Kidney epithelial cell (primary cell): ENCODE measurements at places on chromosomes 3 and 15. TPM values are rescaled to one million over a fixed set of nuclear protein-coding genes. Genes with fewer than 3 reads are reported as not detected.

IL17RD gene
- 25.7 and 28.7 TPM in 2 replicates for total RNA-seq

LINGO1 gene
- 1.2 and 4.8 TPM in 2 replicates for total RNA-seq

TRMT10C gene
- total RNA-seq: 39.4 and 43.7 TPM in 2 replicates

DUOX1 gene
- total RNA-seq: 4.1 and 6.6 TPM in 2 replicates

DAZL gene
- not detected in 2 replicates for total RNA-seq

FAM43A gene
- total RNA-seq: 1.7 and 2.7 TPM in 2 replicates

XCR1 gene
- total RNA-seq: not detected in 2 replicates

SPESP1 gene
- 7.9 and 8.4 TPM in 2 replicates for total RNA-seq

STRIT1 gene
- total RNA-seq: not detected in 2 replicates

DNA sequence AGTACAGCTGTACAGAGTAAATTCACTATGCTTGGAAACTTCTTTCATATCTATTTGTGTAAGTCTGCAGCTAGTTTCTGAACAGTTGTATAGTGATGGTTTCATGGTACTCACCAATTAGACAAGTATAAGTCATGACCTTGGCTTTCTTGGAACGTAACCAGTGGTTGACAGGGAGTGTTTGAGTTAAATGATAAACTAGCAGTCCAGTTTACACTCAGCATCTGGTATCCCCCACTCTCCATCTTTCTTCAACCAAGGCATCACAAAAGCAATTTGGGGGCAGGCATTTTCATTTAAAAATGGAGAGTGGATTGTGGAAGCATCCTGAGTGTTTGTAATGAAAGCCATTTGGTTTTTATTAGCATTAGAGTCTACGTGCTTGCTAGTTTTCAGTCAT, 26.0 kb downstream of the MME start:
- no peak for DNase-seq

GRCh38 chr3:88225326-88226008, 75.7 kb downstream of the C3orf38 start:
- DNase-seq: no peak

DNA sequence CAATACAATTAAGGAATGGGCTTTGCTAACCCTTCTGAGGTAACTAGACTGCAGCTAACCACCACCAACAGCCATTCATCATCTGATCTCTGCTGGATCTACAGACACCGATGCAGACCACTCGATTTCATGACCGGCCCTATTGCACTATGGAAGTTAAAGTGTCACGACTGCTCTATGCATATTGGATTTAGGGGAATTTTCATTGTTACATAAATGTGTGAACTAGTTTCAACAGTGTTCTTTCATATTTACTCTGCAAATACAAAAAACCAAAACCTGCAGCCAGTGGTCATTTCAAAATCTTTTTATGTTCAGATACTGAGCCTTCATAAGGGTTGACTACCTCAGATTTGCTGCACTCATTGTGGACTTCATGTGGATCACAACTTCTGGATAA, 14.5 kb downstream of the CDV3 start:
- DNase-seq: no peak

GRCh38 chr3:20405231-20405630, 219.2 kb upstream of the SGO1 start:
- DNase-seq: no peak

DNA sequence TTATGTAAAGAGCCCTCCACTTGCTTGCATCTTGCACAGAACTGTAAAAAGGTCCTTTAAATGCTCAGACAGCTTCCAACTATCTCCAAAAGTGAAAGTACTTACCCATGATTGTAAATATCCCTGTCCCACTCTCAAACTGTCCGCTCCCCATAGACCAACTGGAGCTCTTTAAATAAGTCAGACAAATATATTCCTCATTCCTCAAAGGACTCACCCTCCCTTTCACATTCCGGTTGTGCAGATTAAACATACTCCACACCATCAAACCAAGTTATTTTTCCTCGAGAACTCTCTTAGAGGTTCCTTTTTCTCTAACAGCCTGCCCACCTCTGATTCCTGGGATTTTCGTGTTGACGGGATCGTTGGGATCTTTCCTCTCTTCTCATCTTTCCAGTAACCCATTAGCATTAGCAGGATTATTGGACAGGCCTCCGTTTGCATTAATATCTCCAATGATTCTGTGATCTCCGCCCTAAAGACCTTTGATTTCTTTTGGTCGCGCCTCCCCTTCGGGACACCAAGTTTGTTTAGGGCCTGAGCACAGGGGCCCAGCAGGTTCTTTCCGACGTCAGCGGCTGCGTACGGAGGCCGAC, 763 bp downstream of the GOLGB1 start:
- no peak for DNase-seq

DNA sequence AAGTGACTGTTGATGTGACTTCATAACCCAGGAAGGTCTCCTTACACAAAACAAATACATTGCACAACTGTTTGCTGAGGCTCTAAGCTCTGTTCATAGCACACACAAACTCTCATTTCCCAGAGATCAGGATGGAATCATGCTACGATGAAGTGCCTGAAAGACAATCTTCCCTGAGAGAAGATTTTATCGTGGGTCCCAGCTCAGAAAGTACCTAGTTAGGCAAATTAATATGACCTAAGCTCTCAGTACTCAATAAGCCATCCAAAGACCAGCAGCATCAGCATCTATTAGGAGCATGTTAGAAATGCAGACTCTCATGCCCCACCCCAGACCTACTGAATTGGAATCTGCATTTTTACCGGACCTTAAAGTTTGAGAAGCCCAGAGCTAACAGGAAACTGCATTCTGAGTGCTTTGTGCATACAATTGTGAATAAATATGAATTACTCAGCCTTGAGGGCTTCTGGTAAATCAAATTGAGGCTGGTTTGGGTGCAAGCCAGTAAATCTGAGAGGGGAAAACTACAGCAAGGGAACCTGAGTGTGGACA, 161.5 kb upstream of the C2CD4B start:
- DNase-seq: no peak

DNA sequence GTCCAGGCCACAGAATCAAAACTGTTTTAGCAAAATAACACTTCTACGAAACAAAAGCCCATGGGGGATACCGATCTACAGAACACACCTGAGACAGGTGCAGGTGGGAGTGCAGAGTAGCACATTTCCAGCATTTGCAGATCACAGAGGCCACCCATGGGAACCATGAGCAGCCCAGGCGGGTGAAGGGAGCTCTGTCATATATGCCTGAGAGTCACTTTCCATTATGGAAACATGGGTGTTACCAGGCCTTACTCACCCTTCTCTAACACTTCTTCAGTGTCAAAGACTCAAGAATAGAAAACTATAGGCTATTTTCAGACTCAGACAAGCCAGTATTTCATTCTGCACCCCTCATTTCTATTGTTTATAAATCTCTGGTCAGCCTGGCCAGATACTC, 3.5 kb downstream of the PLA1A start:
- no peak for DNase-seq

- no peak for DNase-seq
Measured at GRCh38 chr3:48157202-48157840, 30.9 kb downstream of the CDC25A start.

- DNase-seq: no peak
Measured at GRCh38 chr3:17044855-17045254, 160.1 kb downstream of the PLCL2 start.

GRCh38 chr3:71518089-71518488, 65.4 kb downstream of the FOXP1 start:
- no peak for DNase-seq

- DNase-seq: no peak
Measured at GRCh38 chr15:47689660-47690059, 27.6 kb upstream of the SEMA6D start.
